ENCODE measurements at places on chromosomes 5 and 9.

DNA sequence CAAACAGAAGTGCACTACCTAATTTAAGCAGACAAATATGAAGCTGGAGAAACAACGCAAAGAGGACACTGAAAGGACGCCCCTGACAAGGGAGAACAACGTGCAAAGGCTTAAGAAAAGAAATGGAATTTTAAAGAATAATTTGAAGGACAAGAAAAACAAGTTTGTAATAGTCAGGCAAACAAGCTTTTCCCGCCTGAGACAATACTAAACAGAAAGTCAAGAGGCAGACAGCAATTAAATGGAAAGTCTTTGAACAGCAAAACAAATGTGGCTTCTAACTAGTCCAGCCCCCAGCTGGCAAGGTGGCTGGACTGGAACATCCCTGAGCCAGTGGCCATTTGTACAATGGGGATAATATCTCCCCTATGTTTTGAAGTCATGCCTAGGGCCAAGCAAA, 63.3 kb downstream of the SIL1 start:
- DNase-seq: peak; percentile 31

- no peak for DNase-seq
Observed at GRCh38 chr5:136086783-136087566, 45.7 kb upstream of the SMAD5 start.

GRCh38 chr5:179623906-179624741, 653 bp upstream of the HNRNPH1 start:
- DNase-seq: peak; percentile 98

DNA sequence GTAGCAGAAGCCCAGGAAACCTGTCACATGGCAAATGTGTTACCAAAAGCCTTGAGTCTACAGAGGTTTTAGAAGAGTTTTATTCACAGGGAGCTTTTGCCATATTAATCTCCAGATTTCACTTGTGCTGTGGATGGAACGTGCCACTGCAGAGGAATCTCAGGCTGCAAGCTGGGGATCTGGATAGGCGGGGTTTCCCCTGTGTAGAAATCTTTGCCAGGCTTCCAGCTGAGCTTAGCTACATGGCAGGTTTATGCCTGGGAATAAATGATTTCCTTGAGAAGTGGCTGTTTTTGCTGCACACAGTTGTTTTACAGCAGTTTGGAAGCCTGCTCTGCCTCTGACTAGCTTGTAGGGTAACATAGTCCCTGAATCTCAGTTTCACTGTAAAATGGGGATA, 224.6 kb upstream of the PLPPR1 start:
- DNase-seq: no peak

- DNase-seq: no peak
Observed at GRCh38 chr5:16431490-16431889, 34.1 kb downstream of the ZNF622 start.

DNA sequence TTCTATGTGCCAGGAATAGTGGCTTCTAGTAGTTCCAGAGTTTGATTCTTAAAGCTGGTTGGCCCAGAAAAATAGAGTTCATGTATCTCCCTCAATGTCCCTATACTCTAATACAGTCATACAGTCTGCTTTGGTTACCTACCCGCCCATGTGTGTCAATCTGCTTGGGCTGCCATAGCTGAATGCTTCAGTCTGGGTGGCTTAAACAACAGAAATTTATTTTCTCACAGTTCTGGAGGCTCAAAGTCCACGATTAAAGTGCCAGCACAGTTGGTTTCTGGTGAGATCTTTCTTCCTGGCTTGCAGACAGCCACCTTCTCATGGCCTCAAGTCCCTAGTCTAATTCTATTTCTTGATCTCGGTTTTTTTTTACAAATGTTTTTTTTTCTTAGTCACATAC, 1739.0 kb downstream of the MAT2B start:
- DNase-seq: no peak

DNA sequence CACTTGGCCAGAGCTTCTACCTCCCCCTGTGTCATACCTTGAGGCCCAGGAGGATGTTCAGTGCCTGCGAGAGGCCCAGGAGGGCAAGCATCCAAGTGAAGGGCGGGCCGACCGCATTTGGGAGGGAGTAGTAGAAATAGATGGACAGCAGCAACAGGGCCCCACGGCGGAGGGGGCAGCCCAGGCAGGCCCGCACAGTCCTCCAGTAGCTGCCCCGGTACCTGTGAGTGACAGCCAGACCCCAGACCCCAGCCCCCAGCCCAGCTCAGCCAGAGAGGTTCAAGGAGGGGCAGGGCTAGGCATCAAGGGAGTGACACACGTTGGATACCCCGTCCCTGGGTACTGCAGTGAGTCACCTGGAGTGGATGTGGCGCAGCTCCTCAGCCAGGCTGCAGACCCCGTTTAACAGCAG, 1.4 kb downstream of the STING1 start:
- DNase-seq: no peak

DNA sequence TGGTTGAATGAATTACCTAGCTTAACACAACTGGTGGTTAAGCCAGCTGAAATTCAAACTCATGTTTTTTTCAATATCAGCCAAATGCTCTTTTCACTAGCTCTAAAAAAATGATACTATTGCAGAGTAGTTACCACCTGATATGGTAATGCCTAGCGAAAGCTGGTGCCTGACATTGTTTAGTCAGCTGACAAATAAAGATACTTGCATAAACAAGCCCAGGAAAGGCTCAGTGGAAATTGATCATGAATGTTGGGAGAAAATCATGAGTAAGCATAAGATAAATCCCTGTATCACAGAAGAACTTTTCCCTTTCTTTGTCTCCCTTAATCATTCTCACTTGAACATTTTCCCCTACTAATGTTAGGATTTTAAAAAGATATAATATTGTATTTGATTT, 54.6 kb downstream of the FGF10 start:
- DNase-seq: no peak

GRCh38 chr5:44875661-44876605, 67.2 kb downstream of the MRPS30 start:
- no peak for DNase-seq

- peak; percentile 63 for DNase-seq
Observed at GRCh38 chr9:69379270-69379982, 54.4 kb downstream of the ENTREP1 start.

GRCh38 chr5:171724468-171725204, 61.0 kb upstream of the SMIM23 start:
- peak; percentile 53 for DNase-seq

- no peak for DNase-seq
Observed at GRCh38 chr9:35500130-35500748, 10.3 kb downstream of the RUSC2 start.

DNA sequence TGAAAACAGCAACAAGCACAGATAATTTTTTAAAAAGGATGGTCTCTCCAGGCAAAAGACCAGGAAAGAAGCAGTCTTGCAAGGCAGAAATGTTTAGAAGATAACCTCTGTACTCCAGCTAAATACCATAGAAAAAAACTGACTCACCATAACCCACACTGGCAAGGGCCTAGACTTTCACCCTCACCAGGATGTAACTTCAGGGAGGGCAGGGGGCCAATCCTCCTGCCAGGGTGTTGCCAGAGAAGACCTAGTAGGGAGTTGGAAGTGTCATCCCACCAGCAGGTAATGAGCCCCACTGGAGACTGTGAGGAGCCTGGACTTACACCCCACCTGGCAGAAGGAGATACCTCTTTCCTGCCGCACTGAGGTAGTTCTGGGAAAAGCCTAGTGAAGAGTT, 97.6 kb downstream of the PRELID2 start:
- DNase-seq: no peak

DNA sequence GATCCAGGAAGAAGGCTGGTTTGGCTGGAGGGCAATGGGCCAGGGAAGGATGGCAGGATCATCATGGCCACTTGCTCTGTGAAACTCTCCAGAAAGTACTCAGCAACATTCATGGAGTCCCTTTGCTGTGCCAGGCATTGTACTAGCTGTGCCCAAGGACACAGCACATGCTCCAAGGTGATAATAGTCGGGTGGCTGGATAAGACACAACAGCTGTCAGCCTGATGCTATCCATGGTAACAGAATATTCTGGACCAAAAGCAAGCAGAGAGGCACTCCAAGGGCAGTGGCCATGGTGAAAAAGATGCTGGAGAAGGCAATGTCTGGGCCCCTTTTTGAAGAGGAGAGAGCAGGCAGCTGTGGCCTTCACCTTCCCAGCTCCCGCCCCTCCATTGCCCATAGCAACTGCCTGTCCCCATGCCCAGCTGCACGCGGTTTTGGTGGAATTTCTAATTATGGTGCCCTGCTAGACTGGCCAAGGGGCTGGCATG, 113.8 kb upstream of the CPEB4 start:
- no peak for DNase-seq

GRCh38 chr9:279674-280073, 65.0 kb downstream of the DOCK8 start:
- no peak for DNase-seq

GRCh38 chr9:20028849-20029231, 240.0 kb upstream of the SLC24A2 start:
- peak; percentile 27 for DNase-seq

DNA sequence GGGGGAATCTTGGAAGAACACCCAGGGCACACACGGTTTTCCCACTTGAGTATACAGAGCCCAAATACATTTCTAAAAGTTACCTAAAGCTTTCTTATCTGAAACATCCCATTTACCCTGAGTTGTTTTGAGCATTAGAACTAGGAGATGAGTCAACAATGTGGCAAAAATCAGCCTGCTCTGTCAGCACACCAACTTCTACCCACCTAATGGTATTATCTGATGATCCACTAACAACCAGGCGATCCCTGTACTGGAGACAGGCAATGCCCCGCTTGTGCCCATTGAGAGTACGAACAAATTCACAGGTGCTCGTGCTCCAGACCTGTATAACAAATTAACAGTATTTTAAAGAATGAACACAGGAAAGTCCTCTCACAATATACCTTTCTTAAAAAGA, 87.0 kb downstream of the SMIM23 start:
- DNase-seq: no peak

DNA sequence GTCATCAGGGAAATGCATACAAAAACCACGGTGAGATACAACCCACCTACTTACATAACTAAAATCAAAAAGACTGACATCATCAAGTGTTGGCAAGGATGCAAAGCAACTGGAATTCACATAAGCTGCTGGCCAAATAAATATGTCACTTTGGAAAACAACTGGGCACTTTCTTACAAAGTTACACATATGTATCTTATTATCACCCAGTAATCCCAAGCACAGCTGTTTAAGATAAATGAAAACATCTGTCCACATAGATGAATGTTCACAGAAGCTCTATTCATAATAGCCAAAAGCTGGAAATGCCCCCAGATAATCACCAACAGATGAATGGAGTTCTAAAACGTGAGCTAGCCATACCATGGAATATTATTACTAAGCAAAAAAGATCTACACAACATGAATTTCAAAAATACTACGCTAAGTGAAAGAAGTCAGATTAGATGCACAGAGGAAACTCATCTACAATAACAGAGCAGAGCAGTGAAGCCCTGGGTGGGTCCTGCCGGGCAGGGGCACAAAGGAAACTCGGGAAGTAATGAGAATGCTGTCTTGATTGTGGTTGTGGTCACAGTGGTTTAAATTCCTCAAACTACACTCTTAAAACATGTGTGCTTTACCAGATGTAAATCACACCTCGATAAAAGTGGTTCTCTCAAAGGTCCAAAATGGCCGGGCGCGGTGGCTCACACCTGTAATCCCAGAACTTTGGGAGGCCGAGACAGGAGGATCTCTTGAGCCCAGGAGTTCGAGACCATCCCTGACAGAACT, 8.5 kb downstream of the CAMSAP1 start:
- no peak for DNase-seq

GRCh38 chr5:150481972-150482406, 25.9 kb upstream of the NDST1 start:
- no peak for DNase-seq

DNA sequence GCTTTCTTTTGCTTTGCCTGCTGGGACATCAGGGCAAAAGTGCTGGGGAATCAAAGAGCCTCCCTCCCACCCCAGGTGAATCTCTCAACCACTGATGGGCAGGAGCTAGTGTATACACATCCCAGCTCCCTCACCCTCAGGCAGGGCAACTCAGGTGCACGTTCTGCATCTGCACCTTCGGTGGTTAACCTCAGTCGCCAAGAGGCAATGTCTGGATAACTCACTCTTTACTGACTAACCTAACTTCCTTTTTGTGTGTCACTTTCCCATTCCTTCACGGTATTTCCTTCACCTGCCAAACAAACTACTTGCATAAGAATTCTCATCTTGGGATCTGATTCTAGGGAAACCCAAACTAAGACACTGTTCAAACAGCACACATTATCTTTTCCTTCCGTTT, 26.3 kb downstream of the CNTFR start:
- DNase-seq: no peak

GRCh38 chr5:10680876-10681481, 80.1 kb downstream of the DAP start:
- no peak for DNase-seq

GRCh38 chr5:127031147-127031862, 947 bp upstream of the MARCHF3 start:
- no peak for DNase-seq

DNA sequence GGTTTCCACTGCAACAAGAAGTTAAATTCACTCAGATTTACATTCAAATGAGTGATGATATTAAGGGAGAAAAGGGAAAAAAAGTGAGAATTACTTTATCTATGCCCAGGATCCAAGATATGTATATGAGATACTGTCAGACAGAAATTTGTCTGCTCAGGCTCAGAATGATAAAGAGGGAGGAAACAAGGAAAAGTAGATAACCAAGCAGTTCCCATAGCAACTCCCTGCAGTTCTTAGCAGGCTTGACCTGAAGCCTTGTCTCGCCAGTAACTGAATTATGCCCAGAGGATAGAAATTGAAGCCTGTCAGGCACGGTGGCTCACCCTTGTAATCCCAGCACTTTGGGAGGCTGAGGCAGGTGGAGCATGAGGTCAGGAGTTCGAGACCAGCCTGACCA, 304.4 kb downstream of the TLE1 start:
- peak; percentile 36 for DNase-seq

DNA sequence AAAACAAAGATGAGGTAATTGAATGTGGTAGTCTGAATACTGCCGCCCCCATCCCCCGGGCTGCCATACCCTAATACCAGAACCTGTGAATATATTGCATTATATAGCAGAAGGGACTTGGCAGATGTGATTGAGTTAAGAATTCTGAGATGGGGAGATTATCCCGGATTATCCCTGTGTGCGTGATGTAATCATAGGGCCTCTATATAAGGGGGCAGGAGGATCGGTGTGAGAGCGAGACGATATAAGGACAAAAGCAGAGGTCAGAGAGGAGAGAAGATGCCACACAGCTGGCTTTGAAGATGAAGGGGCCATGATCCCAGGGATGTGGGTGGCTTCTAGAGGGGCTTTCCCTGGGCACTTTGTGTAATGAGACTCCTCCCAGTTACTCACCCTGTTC, 101.7 kb upstream of the TLE1 start:
- no peak for DNase-seq

DNA sequence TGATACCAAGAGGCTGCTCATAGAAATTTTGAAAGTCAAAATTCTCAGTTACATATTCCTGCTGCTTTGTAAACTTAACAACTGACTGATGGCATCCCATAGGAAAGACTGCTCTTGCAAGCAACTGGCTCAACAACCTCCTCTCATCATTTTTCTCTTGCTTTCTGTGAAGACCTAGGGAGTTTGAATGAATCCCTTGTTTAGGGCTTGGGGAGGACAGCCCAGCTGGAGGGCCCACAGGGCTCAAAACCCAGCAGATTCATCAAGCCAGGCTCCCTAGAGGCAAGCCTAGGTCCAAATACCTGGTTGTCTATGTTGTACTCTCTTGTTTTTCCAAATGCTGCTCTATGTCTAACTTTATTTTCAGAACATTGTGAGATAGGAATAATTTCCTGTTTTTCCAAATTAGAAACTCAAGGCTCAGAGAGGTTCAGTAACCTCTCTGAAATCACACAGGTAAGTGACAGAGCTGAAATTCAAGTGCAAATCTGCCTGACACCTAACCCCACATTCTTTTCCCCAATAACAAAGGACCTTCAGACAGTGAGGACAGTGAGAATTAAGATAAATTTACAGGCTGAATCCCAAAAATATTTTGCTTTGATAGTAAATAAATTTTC, 558.9 kb upstream of the KLF4 start:
- no peak for DNase-seq

Data from ELF-1 (cell line).